ENCODE measurements at places on chromosomes 12 and 14.

DNA sequence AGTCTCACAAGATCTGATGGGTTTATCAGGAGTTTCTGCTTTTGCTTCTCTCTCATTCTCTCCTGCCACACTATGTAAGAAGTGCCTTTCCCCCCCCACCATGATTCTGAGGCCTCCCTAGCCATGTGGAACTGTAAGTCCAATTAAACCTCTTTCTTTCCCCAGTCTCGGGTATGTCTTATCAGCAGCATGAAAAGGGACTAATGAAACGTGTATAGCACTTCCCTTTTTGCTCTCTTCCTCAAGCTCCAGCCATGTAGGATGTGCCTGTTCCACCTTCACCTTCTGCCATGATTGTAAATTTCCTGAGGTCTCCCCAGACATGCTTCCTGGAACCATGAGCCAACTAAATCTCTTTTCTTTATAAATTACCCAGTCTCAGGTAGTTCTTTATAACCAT is 7.0 kb upstream of the CRACR2A start:
- DNase-seq: no peak

DNA sequence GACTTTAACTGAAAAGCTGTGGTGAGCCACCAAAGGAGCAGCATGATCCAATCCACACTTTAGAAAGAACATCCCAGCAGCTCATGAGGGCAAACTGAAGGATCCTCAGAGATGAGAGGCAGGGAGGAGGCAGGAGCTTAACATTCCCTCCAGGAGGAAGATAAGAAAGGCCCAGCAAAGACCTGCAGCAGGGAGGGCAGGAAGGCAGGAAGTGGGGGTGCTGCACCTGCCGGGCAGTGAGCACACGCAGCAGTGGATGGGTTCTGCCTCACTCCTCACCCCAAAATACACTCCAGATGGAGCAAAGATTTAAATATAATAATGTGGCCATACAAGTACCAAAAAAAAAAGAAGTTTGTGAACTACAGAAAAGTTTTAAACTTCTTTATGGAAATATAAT is 48.4 kb downstream of the GCH1 start:
- no peak for DNase-seq

GRCh38 chr12:63961048-63961447 is 116.5 kb downstream of the SRGAP1 start:
- no peak for DNase-seq

DNA sequence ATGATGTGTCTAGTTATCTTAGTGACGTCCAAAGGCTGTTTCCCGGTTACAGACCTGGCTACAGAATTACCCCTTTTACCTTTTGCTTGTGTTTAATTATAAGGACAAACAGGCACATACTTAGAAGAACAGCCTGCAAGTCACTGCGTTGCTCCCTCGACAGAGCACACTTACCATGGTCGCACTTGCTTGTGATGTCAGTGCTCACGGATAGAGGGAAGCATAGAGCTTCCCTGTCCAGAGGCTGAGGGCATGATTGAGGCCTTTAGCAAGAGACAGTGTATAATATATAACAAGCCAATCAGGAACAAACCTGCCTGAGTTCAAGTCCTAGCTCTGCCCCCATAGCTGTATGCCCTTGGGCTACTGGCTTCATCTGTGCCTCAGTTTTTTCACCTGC is 73.2 kb upstream of the SCN8A start:
- no peak for DNase-seq

GRCh38 chr14:63470962-63471793 is 72.0 kb downstream of the PPP2R5E start:
- no peak for DNase-seq

- DNase-seq: no peak
Observed at GRCh38 chr14:99569725-99570543, 34.1 kb downstream of the CCDC85C start.

GRCh38 chr14:69010648-69011047 is 31.5 kb upstream of the ACTN1 start:
- no peak for DNase-seq

DNA sequence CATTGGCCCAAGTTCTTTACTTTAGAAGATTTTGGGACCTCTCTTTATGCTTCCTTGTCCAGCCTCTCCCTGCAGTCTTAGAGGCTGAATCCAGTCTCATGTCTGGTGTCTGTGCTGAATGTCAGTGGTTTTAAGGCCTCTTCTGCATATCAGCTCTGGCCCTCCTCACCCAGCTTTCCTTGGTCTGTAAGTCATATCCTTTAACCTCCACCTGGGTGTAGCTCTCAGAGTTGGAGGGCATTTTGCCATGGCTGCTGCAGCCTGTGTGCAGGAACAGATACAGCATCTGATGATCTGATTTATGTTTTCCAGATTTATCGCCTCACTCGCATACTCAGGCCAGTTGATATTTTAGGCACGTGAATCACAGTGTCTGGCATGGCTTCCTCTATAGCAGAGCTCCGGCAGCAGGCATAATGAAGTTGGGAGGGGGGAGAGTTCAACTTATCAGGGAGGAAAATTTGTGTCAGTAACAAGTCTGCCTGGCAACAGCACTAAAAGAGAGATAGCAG is 335.0 kb downstream of the PCNX1 start:
- no peak for DNase-seq

DNA sequence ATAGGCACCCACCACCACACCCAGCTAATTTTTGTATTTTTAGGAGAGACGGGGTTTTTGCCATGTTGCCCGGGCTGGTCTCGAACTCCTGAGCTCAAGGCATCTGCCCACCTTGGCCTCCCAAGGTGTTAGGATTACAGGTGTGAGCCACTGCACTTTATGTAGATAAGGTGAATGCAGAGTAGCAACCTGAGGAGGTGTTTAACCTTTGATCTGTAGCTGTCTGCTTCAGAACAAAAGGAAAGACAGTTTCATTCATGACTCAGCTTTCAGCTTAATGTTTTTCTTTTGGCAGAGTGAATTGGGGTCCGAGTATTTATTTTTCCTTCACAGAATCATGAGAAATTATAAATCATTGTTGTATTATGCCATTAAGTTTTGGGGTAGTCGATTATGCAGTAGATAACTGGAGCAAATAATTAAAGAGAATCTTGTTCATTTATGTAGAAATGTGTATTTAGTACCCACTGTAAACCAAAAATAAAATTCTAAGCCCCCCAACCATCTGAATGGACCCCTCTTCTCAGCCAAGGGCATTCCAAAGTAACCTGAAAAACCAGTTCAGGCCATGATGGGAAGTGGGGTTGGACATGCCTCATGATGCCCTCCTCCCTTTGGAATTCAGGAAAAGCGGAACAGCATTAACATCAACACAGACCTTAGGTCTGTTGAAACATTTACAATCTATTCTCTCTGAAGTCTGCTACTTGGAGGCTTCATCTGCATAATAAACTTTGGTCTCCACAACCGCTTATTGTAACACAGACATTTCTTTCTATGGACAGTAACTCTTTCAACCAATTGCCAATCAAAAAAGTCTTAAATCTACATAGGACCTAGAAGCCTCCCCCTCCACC is 10.7 kb upstream of the STX2 start:
- no peak for DNase-seq

- DNase-seq: no peak
Observed at GRCh38 chr12:40742041-40742440, 49.8 kb downstream of the CNTN1 start.

GRCh38 chr14:53148671-53149070 is 4.5 kb downstream of the DDHD1 start:
- no peak for DNase-seq

DNA sequence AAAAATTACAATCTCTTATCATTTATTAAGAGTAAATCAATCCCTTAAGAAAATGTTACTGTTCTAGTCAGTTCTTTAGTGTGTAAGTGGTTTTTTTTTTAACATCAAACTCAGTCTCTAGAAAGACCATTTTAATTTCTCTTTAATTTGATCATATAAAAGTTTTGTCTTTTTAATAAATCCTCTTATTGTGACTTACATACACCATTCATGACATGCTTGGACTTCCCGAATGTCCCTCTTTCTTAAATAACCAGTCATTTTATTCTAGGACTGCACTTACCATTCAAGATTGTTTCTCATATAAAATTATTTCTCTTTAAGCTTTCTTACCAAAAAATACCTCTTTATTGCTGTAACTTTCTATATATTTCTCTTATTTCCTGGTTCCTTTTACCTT is 60.8 kb upstream of the EVL start:
- DNase-seq: no peak

GRCh38 chr12:20492251-20492760 is 124.0 kb downstream of the PDE3A start:
- DNase-seq: no peak

GRCh38 chr14:32977913-32978312 is 39.2 kb downstream of the NPAS3 start:
- DNase-seq: no peak

DNA sequence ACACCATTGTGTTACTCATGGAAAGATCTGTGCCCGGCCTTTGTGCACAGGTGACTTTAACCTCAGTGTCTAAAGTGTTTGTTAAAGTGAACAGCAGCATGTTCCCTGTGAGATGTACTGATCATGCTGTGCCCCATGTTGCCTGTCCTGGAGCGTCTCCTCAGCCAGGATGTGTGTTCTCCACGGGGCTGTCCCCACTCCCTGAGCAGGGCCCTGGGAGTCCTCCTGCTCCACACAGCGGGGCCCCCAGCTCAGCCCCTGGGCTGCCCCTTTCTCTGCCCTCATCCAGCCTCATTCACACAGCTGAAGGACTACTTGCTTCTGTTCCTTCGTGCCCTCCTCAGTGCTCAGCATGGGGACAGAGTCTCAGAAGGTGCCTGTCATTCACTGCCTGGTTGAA is 131.5 kb downstream of the SLC38A6 start:
- no peak for DNase-seq

GRCh38 chr14:94426526-94426925 is 26.1 kb downstream of the SERPINA11 start:
- DNase-seq: no peak

Measured in CD4-positive, alpha-beta T cell treated with Interleukin-1 beta for 1 hour (primary cell).